GM10248 (cell line): ENCODE measurements at places on chromosomes 7 and 10.
A peak's percentile ranks its signal among the peaks of the same experiment; 100 is the strongest.

GRCh38 chr7:41188163-41189130 is 514.4 kb downstream of the INHBA start:
- no peak for DNase-seq

DNA sequence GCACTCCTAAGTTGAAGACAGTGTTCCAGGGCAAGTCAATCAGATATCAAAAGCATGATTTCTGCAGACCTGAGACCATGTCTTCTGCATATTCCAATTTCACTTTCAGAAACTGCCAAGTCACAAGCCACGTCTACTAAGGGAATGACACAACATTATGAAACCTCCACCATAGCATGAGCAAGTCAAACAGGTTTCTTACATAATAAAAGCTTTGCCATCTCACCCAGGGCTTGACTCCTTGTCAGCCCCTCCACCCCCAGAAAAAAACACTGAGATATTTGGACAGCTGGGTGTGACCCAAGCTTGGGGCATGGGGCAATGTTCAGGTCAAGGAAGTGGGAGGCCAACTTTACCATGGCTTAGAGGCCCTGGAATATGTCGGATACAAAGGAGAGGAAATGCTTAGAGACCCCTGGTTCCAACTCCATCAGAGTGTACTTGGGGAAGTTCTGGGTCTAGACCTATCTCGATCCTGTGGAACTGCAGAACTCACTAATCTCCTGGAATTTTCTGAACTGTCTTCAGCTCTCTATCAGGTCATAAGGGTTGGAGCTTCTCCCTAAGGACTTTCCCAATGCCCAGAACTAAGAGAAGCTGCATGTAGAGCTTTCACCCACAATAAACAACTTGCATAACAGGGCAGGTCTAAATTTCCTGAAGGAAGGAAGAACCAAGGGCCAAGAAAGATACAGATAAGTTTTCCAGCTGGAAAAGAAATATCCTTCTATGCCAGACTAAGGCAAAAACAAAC is 80.6 kb upstream of the NAMPT start:
- DNase-seq = no peak

GRCh38 chr7:77684030-77684429 is 12.2 kb upstream of the RSBN1L start:
- no peak for DNase-seq

DNA sequence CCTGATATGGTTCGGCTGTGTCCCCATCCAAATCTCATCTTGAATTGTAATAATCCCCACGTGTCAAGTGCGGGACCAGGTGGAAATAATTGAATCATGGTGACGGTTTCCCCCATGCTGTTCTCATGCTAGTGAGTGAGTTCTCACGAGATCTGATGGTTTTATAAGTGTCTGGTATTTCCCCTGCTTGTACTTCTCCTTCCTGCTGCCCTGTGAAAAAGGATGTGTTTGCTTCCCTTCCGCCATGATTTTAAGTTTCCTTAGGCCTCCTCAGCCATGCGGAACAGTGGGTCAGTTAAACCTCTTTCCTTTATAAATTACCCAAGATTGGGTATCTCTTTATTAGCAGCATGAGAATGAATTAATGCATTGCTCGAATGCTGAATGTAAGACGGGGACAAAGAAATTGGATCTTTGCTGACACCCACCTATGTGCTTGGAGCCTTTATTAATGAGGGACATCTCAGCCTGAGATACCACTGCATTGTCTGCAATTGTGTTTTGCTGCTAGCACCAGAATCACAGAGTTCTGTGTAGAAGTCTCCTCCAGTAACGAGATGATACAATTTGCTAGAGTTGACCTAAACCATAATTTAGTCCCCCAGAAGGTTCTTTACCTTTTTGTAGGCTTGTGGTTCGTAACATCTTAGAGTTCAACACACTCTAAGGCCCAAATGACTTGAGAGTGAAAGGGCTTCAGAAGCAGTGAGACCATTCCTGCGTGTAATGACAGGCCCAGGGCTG is 28.6 kb downstream of the SLC35B4 start:
- DNase-seq = no peak

DNA sequence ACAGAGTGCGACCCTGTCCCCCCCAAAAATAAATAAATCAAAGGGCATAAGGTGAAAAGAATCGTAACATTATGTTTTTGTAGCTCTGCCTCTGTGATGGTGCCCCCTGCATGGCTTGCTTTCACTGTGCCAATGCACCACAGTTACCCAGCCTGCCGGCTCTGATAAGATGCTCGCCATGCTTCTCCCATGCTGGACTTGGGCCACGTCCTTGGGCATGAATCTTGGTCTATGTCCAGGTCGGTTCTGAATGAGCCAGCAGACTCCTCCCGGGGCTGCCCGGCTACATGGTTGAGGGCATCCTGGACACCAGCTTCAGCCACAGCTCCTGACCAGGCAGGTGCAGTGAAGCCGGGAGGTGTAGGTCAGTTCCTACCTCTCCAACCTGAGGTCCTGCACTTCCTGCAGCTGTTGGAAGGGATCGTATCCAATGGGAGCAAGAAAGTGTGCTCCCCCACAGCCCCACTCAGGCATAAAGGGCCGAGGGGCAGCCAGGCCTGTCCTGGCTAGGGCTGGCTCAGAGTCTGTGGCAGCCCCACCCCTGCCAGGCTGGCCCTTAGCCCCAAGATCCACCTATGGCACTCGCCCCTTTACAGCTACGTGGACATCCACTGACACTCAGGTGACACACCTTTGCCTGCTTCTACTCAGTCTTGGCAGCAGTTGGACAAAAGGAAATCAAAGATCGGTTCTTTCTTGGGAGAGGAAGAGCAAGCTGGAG is 34.1 kb downstream of the CHST3 start:
- DNase-seq = no peak

DNA sequence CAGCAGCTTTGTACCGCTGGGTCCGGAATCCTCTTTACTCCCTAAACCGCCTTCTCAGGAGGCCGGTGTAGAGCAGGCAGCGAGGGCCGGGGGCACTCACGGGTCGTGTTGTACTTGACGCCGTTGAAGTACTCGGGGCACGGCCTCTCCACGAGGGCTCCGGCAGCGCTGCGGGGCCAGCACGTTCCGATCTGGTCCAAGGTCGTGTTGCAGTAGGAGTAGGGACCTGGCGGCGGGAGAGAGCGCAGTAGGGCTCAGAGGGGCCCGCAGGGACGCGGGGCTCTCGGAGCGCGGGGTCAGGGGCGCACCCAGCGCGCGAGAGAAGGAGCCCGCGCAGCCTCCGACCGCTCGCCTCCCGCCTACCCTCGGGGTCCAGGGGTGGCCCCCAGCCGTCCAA is 443 bp downstream of the CRHR2 start:
- DNase-seq = no peak

DNA sequence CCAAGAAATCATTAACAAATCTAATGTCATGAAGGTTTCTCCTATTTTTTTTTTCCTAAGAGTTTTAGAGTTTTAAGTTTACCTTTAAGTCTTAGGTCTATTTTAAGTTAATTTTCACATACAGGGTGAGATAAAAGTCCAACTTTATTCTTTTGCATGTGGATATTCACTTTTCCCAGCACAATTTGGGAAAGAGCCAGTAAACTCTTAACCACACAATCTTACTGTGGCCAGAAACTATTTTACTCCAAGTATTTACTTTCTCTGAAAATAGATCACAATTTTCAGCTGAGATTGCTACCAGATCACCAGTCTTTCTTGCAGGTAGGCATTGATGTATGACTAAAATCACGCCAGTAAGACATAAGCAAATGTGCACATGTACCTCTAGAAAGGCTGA is 728.5 kb downstream of the TNS3 start:
- no peak for DNase-seq

DNA sequence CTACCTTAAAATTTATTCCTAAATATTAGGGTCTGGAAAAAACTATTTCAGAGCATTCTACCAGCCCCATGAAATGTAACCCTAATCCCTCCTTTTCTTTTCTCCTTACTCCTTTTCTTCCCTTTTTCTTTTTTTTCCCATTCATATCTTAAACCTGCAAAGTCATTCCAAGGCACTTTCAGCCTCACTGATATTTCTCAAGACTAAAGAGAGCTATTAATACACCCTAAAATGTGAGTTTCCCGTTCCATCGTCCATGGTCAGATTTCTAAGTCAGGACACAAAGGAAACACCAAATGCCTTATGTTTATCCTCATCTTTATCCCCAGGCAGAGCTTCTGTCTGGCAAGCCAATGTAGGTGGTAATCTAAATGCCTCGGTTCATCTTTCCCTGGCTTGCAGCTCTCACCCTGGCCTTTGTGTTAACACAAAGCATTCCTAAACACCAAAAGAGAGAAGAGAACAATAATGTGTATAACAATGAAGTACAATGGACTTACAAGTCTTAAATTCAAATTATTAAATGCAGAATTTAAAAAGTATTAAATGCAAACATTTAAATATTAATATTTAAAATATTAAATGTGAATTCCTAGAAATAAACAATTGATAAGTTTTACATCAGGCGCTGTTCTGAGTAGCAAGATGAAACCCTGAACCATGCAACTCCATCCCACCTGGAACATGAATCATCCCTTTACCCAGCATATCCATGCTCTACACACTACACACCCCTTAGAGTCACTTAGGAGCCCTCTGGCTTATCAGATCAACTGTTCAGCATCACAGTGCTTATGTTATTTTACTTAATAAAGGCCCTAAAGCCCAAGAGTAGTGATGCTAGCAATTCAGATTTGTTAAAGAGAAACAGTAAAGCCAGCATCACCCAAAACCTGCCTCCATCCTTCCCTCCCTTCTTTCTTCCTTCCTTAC is 26.8 kb downstream of the MICU1 start:
- DNase-seq = no peak

GRCh38 chr10:60883187-60883586 is 60.8 kb downstream of the RHOBTB1 start:
- peak; percentile 18 for DNase-seq

GRCh38 chr10:33618196-33618595 is 283.7 kb upstream of the NRP1 start:
- no peak for DNase-seq

- DNase-seq = no peak
These were observed 218.8 kb downstream of the GPR158 start for GRCh38 chr10:25393621-25394020.

- no peak for DNase-seq
These were observed 25.4 kb downstream of the CELF2 start for GRCh38 chr10:11043039-11043438.

GRCh38 chr10:1255118-1255517 is 198.9 kb downstream of the WDR37 start:
- no peak for DNase-seq

GRCh38 chr7:80088705-80089104 is 45.9 kb upstream of the GNAI1 start:
- no peak for DNase-seq

- peak; percentile 75 for DNase-seq
These were observed 98.0 kb upstream of the ANLN start for GRCh38 chr7:36291387-36292316.

GRCh38 chr10:51733057-51733456 is 33.7 kb upstream of the CSTF2T start:
- DNase-seq = no peak

DNA sequence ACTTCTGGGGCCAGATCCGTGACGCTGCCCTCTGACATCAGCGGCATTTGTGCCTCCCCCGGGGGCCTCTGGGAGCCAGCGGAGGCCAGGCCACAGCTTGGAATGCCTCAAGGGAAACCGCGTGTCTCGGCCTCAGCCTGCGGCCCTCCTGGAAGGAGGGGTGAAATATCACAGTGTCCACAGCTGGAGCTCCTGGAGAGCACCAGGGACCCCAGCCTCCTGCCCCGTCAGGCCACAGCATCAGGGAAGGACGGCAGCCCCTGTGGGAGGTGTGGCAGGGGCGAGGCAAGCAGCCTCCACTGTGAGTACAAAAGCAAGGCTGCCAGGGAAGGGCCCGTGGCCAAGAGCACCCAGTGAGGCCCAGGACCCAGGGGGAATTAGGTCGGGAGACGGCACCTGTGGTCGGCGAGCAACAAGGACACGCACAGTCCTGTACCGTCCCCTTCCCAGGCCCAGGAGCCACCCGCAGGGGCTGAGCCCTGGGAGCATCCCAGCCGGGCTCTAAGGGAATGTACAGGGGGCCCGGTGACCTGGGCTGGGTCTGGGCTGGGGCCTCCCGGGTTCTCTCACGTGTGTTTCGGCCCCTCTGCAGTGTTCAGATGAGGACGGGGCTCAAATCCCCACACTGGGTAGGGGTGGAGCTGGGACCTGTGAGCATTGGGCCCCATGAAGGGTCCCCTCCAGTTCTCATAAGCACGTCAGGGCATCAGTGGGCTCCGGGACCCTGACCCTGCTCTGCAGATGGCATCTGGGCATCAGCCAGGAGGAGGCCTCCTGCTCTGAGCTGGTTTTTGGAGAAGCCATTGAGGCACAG is 18.7 kb upstream of the KNDC1 start:
- DNase-seq = no peak

DNA sequence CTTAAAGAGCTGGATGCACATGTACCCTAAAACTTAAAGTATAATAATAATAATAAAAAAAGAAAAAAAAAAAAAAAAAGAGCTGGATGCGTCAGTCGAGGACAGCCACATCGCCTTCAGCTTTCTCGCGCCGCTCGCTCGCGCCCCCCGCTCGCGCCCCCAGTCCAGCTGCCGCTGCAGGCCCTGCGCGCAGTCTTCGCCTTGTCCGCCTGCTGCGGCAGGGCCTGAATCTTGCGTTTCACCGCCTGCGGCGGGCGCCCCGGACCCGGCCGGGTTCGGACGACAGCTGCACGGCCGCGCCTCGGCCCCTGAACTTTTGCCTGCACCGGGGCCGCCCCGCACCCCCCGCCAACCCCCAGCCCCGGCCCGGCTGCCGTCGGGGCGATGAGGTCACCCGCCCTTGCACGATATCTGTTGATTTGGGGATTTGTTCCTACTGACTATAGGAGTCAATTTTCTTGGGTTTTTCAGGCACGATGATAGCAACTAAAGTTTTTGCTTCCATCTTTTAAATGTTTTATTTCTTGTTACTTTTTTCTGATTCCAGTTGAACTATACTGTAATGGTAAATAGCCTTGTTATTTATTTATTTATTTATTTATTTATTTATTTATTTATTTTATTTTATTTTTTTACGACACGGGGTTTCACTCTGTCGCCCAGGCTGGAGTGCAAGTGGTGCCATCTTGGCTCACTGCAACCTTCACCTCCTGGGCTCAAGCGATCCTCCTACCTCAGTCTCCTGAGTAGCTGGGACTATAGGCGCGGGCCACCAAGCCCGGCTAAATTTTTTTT is 33.5 kb upstream of the CPN1 start:
- no peak for DNase-seq

DNA sequence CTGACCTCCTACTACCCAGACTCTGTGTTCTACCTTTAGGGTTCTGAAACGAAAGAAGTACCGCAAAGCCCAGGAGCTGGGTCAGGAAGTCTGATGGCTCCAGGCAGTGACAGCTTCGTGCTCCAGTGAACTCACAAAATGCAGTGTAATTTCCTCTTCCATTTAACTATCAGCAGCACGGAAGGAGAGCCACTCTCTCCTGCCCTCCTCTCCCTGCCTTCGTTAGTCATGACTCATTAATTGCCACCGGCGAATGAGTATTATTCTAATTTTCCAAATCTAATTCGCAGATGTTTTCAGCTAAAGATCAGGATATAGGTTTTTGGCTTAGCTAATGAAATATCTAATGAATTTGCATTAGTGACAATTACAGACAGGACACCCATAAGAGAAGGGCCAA is 1262.0 kb downstream of the TYW1 start:
- no peak for DNase-seq

DNA sequence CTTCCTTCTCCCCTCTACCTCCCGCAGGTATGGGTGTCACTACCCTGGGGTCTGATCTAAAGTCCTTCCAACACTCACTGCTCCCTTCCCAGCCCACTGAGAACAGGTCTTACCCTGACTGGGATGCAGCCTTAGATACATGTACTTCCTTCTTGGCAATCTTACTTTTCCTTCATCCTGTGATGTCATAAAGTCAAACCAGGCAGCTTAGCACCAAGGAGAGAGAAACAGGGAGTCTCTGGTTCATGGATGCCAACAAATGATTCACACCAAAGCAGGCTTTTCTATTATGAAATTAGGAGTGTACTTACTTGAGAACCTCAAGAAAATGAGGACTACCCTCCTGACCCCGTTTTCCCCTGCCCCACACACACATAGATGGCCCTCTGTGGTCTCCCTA is 111.0 kb upstream of the KMT2E start:
- DNase-seq = no peak
